ENCODE measurements at places on chromosomes 11 and 22.

DNA sequence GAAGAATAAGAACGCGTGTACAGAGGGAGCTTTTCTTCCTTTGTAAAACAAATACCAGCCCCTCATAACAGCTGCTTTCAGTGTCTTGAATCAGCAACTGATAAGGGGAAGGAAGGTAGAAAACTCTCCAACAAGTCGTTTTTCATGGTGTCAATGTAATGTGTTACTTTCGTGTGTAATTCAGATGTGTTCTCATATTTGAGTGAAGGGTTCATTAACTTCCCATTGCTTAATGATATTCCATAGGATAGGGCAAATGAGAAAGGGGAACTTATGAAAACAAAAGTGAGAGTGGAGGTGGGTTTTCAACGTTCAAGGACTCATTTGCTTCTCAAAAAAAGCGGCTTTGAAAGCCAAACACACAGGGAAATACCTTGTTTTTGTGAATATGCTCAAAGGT, 452.1 kb downstream of the NTM start:
- DNase-seq: no peak

- no peak for DNase-seq
Measured at GRCh38 chr11:45285930-45286632, at the start of gene SYT13. Gene SYT13, minus strand, starts transcription at chr11:45286341. Its CDS starts 134 bp downstream, at chr11:45286207.

DNA sequence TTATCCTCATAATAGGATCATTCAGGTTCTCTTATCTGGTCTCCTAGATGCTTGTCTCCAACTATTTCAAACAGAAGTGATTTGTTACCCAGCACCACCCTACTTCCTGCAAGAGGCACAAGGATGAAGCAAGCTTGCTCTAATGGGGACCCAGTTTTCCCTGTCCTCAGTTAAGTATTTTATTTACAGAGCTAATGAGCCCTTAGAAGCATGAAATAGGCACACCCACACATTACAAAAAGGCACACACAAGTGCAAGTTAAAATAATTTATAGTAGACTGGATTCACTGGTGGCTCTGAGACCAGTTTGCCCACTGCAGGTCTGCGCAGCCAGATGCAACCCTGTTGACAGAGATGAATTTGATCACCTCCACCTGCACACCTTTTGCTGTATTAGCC, 167.5 kb downstream of the KIRREL3 start:
- DNase-seq: no peak

GRCh38 chr11:27231530-27231929, 131.5 kb downstream of the CCDC34 start:
- no peak for DNase-seq

- DNase-seq: no peak
Measured at GRCh38 chr11:83793310-83793709, 507.1 kb upstream of the CCDC90B start.

DNA sequence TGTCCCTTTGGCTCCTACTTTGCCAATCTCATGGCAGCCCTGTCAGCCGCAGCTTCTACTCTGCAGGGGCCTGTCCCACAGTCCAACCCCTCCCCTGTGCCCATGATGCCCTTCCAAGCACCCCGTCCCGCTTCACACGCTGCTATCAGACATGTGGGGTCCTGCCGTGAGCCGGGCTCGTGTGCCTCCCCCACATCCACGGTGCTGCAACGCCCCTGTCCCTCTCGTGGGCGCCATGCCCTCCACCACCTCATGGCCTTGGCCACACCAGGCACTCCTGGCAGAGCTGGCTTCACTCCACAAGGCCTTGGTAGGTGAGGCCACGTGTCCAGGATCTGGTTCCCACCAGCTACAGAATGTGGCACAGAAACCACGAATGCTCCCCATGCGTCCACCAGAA, 23.0 kb downstream of the CHID1 start:
- no peak for DNase-seq

DNA sequence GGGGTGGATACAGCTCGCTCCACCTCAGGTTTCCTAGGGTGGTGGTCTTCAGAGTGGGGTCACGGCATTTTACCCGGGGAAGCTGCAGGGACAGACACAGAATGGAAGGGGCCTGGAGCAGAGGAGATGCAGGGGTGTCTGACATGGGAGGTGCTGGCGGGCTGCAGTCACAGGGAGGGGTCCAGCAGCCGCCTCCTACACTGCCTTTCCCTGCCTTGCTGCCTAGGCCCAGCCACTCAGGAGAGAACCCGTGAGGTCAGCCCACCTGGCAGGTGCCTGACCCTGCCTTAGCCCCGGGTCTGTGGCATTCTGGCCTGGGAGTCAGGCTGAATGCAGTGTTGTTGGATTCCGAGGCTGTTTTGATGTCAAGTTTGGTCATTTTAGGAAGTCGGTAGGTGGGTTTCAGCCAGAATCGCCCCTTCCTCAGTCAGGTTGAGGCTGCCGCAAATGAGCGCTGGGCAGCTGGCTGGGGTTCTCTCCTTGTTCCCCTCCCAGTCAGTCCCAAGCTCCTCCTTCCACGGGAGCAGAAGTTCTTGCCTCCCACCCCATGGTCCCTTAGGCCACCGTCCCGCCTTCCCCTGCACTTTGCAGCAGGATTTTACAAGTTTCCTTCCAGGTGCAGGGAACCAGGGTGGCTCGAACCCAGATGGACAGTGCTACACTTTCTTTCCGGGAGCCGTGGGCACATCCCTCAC, 294.5 kb downstream of the TBC1D22A start:
- no peak for DNase-seq

DNA sequence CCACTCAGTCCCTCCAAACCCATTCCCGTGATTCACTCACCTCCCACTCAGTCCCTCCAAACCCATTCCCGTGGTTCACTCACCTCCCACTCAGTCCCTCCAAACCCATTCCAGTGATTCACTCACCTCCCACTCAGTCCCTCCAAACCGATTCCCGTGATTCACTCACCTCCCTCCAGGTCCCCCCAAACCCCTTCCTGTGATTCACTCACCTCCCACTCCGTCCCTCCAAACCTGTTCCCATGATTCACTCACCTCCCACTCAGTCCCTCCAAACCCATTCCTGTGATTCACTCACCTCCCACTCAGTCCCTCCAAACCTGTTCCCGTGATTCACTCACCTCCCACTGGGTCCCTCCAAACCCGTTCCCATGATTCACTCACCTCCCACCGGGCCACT, 639.6 kb downstream of the BRD1 start:
- no peak for DNase-seq

DNA sequence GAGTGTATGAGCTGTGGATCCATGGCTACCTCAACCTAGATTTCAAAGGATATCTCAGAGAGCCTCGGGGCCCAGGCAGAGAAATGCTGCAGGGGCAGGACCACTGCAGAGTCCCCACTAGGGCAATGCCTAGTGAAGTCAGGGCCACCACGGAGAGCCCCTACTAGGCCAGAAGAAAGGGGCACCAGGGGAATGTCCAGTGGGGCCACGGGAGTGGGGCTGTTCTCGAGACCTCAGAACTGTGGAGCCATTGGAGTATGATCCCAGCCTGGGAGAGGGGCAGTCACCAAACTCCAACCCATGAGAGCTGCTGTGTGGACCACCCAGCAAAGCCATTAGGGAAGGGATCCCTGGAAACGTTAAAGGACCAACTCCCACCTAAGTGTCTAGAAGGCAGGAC, 24.5 kb downstream of the RTL6 start:
- no peak for DNase-seq

Measured in SIG-M5 (cell line).